ENCODE measurements at places on chromosomes 12 and 14.

- DNase-seq = no peak
Measured at GRCh38 chr14:70776197-70776596, 33.1 kb downstream of the MAP3K9 start.

- no peak for DNase-seq
Measured at GRCh38 chr12:111359231-111359913, 9.5 kb downstream of the PHETA1 start.

DNA sequence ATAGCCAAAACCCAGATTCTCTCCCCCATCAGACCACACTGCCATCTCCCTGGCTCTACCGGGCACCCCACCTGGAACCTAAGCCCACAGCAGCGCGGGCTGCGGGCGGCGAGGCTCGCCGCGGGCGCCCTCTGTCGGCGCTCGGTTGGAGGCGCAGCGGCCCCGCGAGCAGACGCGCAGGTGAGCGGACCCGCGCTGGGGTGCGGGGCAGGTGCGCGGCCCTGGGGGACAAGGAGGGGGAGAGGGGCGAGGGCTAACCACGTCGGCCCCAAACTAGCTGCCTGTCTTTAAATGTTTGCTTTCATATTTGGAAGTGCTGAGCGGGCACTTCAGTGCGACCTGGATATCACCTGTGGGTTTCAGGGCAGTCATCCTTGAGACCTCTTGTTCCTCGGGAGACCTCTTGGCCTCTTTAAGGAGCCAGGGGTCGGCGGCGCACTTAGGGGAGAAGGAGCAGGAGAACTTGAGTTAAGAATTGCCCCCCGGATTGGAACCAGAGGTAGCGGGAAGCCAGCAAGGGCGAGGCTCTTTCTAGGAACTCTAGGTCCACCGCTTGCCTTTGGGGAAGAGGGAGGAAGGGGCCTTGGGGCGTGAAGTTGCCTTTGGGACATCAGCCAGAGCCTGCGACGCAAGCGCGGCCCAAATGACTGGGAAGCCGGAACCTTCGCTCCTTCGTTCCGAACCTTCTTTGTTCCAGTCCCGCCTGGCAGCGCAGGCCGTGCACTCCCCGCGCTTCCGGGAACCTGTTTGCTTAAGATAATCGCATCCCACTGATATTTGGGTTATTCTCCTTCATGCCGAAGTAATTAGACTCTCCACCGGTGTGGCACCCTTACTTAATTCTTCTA is 78.7 kb downstream of the NEDD1 start:
- no peak for DNase-seq

GRCh38 chr14:33642080-33642479 is 308.8 kb downstream of the EGLN3 start:
- no peak for DNase-seq

- DNase-seq = no peak
Measured at GRCh38 chr14:100405760-100406455, 82.8 kb downstream of the SLC25A47 start.

- DNase-seq = no peak
Measured at GRCh38 chr12:44446181-44446580, 429.9 kb downstream of the NELL2 start.

- DNase-seq = peak; percentile 31
Measured at GRCh38 chr12:74021937-74022336, 515.7 kb upstream of the ATXN7L3B start.

- peak; percentile 69 for DNase-seq
Measured at GRCh38 chr12:123801573-123802178, 39.6 kb downstream of the DNAH10 start.

DNA sequence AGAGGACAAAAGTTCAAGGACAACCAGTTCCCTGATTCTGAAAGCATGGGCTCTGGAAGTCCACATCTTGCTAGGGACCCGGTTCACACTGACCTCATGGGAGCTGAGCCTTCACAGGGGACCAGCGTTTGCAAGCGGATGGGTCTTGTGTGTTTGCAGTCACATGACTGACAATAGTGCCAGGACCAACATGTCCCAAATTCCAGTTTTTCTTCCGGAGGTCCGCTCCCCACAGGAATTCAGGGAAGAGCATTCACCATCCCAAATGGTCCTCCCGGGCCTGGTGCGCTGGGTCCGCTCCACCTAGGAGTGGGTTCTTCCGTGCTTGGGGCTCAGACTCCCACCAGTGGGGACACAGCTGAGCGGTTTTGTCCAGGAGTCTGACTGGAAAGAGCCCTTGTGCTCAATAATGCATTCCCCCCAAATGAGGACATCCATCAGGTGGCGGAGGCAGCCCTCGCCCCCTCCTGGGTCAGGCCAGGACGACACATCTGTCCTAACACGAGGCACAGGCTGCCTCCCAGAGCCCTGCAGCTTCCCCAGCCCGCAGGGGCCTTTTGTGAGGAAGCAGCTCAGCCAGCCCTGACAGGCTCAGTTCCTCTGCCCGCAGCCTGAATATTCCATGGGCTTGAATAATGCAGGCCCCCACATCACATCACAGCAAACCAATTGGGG is 91.8 kb upstream of the BCL11B start:
- DNase-seq = no peak

- peak; percentile 25 for DNase-seq
Measured at GRCh38 chr12:104011253-104011652, 38.7 kb downstream of the GLT8D2 start.

DNA sequence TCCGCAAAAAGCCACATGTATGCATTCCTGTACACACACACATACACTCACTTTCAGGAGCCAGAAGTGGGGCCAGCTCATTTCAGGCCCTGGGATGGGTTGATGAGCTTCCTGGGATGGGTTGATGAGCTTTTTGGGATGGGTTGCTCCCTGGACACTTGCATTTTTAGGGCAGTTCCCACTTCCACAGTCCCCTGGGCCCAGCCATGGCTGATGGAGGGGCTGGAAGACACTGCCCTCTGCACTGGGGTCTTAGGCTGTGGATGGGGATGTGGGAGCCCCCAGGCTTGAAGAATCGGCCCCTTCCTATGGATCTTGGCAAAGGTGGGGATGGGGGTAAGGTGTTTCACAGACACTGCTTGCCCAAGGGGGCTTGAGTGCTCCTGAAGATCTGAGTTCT is 12.7 kb downstream of the ACVRL1 start:
- DNase-seq = no peak

GRCh38 chr12:6735448-6736191 is 11.8 kb downstream of the COPS7A start:
- no peak for DNase-seq

DNA sequence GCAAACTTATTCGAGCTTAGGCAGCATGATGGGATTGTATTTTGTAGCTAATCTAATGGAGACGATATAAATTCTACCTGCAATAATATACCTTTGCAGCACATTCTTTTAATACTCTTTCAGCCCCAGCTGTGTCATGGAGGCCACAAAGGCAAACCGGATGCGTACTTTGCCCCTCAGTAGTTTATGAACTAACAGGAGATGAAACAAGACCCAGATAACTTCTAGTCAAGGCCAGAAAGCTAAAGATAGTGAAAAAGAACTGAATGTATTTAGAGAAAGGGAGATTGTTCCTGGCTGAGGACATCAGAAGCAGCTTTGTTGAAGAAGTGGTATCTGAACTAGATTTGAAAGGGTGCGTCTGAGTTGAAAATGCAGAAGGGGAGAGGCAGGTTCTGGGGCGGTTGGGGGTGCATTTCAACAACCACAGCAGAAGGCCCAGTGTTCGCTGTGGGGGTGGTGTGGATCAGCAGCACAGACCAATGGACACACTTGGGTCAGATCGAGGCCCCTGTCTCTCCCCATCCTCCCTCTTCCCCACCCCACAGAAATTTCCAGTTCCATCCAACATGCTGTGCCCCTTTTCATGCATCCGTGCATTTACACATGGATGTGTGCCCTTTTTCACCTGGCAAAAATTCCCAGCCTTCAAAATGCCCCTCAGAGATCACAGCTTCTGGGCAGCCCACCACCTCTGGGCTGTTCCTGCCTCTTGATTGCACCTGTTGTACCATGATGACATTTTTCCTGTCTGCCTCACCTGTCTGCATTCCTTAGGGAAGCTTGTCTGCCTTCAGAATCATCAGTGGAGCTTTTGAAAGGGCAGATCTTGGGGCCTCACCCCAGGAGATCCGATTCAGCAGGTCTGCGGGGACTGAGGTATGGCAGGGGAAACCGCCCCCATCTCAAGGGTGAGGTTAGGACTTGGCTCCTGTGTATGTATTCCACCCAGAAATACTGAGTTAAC is 2.2 kb downstream of the ZNF839 start:
- DNase-seq = no peak

GRCh38 chr12:40980427-40980961 is 207.6 kb upstream of the PDZRN4 start:
- no peak for DNase-seq

GRCh38 chr14:20295067-20295466 is 10.7 kb downstream of the TTC5 start:
- DNase-seq = no peak

GRCh38 chr12:17884581-17884980 is 205.4 kb downstream of the RERGL start:
- no peak for DNase-seq

- no peak for DNase-seq
Measured at GRCh38 chr14:106044949-106045596, 518.7 kb downstream of the TMEM121 start.

DNA sequence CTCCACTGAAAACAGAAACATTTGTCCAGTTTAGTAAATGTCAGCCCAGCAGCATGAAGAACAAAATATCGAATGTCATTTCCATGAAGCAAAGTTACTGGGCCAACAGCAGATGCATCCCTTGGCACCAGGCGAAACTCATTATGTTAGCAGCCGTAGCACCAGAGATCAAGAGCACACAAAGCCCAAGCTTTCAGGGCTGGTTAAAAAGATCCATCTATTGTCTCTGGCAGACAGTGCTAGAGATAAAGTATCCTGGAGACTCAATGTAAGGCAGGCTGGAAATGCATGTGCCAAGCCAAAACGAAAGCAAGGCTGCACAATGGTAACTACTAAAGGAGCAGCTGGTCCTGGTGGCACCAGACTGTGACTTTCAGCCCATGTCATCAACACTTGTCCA is 120.3 kb upstream of the PLEKHG7 start:
- no peak for DNase-seq

- no peak for DNase-seq
Measured at GRCh38 chr14:98175436-98175835, 1096.6 kb downstream of the BCL11B start.

DNA sequence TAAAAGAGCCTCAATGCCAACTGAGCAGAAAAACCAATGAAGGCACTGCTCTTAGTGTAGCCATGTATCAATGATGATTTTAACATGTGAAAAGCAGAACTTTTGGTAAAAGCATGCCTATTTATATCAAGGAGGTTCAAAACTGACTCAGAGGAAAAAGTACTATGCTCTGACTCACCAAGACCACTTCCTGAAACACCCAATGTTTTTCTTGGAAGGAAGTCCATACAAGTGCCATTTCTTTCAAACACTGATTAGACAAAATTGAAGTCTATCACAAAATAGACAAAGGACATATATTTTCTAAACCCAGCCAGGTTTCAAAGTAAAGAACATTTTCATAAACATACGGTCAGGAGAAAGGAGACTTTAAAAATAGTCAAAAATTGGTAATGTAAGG is 88.6 kb downstream of the EPS8 start:
- DNase-seq = peak; percentile 64

DNA sequence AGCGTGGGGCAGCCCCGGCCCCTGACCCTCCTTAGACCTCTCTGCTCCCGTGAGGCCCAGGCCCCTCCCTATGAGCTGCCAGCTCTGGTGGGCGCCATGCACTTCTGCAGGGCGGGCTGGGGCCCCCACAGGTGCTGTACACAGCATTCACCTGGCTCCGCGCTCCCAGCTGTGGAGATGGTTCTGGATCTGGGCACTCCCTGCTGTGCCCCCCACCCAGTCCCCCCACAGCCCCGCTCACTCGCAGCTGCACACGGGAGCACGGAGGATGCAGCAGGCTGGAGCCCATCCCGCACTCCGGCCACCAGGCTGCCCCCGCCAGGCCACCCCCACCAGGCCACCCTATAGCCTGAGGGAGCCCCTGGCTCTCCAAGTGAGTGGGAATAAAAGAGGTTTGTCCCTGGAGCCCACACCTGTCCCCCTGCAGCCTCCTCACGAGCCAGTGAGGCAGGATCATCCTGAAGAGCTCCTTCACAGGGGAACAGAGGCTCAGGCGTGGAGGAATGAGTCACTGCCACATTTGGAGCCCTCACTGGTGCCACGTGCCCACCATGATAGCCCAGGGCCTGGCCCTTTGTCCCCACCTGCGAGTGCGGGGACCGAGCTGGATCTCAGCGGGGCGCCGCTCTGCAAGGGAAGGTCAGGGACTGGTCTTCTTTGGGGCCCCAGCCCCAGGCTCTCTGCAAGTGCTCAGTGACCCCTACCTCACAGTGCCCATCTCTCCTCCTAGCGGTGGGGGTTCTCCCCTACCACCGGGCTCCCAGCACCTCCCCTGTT is 1.9 kb downstream of the ADSS1 start:
- DNase-seq = no peak

GRCh38 chr12:111170543-111170942 is 198.4 kb downstream of the PHETA1 start:
- DNase-seq = no peak

DNA sequence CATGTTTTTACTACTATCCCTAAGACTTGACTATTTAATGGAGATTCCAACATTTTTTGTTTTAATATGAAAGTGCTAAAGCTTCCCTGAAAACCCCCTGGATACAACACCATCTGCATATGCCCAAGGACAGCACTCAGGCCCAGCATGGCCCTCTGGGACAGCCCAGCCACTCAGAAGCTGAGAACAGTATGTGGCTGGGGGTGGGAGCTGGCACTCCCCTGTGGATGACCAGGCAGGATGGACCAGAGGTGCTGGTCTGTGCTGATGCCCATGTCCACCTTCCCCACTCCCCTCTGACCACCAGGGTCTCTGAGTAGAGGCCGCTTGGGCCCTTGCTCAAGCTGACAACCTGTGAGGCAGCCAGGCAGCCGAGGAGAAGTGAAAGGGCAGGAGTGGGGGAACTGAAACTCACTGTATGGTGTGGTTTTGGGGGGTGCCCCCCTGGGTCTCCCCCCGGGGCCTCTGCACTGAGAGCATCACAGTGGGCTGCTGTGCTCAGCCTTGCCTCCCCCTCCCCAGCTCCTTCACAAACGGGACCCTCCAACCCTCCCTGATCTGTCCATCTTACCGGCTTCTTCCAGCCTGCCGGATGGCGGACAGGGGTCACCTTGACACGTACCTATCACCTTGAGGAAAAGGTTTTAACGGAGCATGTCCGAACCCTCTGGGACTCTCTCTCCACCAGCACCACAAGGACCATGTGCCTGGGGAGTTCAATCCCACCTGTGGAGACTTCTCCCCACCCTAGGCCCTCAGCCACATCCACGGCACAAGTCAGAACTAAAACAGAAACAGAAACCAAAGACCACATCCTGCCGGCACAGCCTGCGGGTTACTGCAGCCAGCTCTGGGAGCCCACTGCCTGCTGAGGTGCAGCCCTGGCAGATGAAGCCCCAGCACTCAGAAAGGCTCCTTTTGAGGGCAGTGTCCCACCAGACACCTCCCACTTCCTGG is at the start of gene TMEM229B:
TMEM229B (minus strand) TSS at position 785 of the 957 bp plus-strand sequence. CDS start 14,798 bp downstream, outside the sequence.
- no peak for DNase-seq

DNA sequence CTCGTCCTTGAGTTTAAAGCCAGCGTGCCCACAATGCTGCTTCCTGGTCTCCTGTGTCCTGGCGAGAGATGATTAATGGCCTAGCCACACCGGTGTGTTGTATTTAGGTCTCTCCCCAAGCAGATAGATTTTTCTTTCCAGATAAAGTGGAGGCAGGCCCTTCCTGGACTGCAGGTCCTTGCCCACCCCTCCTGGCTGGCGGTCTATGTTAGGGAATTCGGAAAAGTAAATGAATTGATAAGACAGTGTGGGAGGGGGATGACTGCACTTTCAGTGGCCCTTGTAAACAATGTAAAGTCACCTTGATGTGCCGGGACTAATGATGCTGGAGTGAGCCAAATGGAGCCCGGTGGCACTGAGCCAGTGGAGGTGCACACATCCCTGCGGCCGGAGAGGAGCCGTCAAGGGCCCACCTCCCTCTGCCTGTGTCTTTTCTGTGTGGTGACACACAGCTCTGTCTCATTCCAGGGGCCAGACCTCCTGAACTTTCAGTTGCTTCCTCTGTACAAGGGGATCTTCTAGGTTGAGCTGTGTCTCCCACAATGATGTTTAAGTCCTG is 70.6 kb upstream of the ESRRB start:
- DNase-seq = no peak

Measured in COLO829 (cell line).